T-cell (primary cell): ENCODE measurements at places on chromosomes 6 and 20.
A peak's percentile ranks its signal among the peaks of the same experiment; 100 is the strongest.

GRCh38 chr20:51127713-51128112 lies 104.8 kb upstream of the KCNG1 start:
- H3K4me3 ChIP-seq = no peak overlapping the region
- H3K36me3 ChIP-seq = no peaks in the 10 kb centered on the region
- H3K27ac ChIP-seq = no peak overlapping the region
- DNase-seq = no peak
- H3K4me1 ChIP-seq = no peaks in the 10 kb centered on the region

GRCh38 chr20:57647006-57647932 lies 27.0 kb upstream of the ZBP1 start:
- H3K4me3 ChIP-seq = no peak overlapping the region
- peaks cover 4% of the 10 kb centered on the region for H3K36me3 ChIP-seq
- H3K4me1 ChIP-seq = no peaks in the 10 kb centered on the region

- DNase-seq = no peak
- no peaks in the 10 kb centered on the region for H3K4me1 ChIP-seq
- no peak overlapping the region for H3K27ac ChIP-seq
- H3K27me3 ChIP-seq = no peaks in the 10 kb centered on the region
- peaks cover 52% of the 10 kb centered on the region for H3K36me3 ChIP-seq
- H3K4me3 ChIP-seq = no peak overlapping the region
These were observed 85.8 kb downstream of the GFRA4 start for GRCh38 chr20:3577366-3577765.

DNA sequence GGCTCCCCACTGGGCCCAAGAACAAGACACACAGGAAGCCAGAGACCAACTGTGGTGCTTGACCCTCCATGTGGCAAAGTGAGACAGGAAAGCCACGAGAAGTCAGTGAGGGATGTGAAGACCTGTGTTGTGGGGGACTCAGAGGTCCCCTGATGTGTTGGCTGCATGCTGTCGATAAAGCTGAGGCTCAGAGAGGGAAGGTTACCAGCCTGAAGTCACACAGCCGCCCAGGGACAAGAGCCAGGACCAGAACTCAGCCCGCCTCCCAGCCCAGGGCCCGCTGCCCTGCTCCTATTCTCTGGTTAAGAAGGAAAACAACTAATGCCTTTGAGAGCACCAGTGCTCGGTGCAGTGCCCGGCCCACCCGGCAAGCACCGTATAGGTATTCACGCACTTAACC lies 63.5 kb downstream of the GRM4 start:
- H3K4me3 ChIP-seq = no peak overlapping the region
- no peak for DNase-seq
- H3K4me1 ChIP-seq = no peaks in the 10 kb centered on the region
- peaks cover 21% of the 10 kb centered on the region for H3K27me3 ChIP-seq
- H3K36me3 ChIP-seq = no peaks in the 10 kb centered on the region

GRCh38 chr20:58800134-58800871 lies 50.4 kb downstream of the GNAS-AS1 start:
- no peaks in the 10 kb centered on the region for H3K36me3 ChIP-seq
- H3K27me3 ChIP-seq = no peaks in the 10 kb centered on the region
- no peak overlapping the region for H3K27ac ChIP-seq
- no peak for DNase-seq

DNA sequence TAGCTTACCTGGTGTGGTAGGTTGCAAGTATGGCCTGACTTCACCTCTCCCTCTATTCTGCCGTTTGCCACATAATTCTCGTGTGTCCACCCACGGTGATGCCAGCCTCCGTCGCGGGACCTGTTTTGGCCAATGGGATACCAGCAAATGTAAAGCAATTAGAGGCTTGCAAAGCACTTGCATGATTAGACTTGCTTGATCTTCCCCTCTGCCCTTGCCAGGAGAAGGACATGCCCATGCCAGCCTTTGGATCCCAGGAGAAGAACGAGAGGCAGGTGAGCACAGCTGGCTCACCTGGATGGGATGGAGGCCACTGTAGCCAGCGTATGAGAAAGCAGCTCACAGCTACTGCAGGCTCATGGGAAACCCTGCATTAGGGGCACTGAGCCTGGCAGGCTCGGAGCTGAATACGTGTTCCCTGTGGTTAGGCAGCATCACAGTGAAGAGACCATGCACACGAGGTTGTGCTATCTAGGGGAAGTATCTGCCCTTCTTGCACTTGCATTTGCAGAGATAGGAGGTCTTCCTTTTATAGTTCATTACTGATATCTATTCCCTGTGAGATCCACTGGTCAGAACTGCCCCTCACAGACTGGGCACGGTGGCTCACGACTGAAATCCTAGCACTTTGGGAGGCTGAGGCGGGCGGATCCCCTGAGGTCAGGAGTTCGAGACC lies 62.4 kb downstream of the TMEM242 start:
- H3K27ac ChIP-seq = no peak overlapping the region
- H3K36me3 ChIP-seq = no peaks in the 10 kb centered on the region
- H3K4me1 ChIP-seq = peaks cover 21% of the 10 kb centered on the region
- no peak overlapping the region for H3K4me3 ChIP-seq

DNA sequence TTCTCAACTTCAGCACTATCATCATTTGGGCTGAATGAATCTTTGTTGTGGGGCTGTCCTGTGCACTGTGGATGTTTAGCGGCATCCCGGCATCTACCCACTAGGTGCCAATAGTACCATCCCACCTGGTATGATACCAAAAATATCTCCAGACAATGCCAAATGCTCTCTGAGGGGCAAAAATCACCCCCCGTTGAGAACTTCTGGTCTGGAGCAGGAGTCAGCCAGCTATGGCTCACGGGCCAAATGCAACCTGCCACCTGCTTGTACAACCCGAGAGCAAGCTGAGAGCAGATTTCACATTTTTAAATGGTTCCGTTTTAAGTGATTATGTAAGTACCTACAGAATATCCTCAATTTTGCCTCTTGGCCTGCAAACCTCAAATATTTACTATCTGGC lies 26.8 kb downstream of the KCNB1 start:
- peaks cover 28% of the 10 kb centered on the region for H3K27me3 ChIP-seq
- no peak overlapping the region for H3K4me3 ChIP-seq
- H3K4me1 ChIP-seq = no peaks in the 10 kb centered on the region
- H3K27ac ChIP-seq = no peak overlapping the region
- H3K36me3 ChIP-seq = no peaks in the 10 kb centered on the region

DNA sequence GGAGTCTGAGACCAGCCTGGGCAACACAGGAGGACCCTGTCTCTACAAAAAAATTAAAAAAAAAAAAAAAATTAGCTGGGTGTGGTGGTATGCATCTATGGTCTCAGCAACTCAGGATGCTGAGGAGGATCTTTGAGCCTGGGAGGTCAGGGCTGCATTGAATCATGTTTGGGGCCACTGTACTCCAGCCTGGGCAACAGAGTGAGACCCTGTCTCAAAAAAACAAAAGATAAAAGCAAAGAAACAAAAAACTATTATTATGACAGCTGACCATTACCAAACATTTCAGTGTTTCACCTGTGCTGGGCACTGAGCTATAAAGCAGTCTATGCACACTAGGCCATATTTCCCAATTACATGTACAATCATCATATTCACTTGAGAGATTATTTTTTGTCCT lies 35.7 kb downstream of the COX4I2 start:
- H3K27ac ChIP-seq = peak overlapping the region; percentile 89
- no peak overlapping the region for H3K4me3 ChIP-seq
- H3K27me3 ChIP-seq = no peaks in the 10 kb centered on the region
- no peak for DNase-seq
- peaks cover 36% of the 10 kb centered on the region for H3K4me1 ChIP-seq

GRCh38 chr6:150937132-150937906 lies 71.8 kb downstream of the MTHFD1L start:
- H3K36me3 ChIP-seq = peaks cover 9% of the 10 kb centered on the region
- H3K4me1 ChIP-seq = no peaks in the 10 kb centered on the region
- no peak overlapping the region for H3K4me3 ChIP-seq
- no peak overlapping the region for H3K27ac ChIP-seq
- no peaks in the 10 kb centered on the region for H3K27me3 ChIP-seq
